Caki2 (cell line): ENCODE measurements at places on chromosomes 16 and 17. TPM values are rescaled to one million over a fixed set of nuclear protein-coding genes. Genes with fewer than 3 reads are reported as not detected.

The TMED6 gene
- 4.1 TPM in 1 of 2 replicates, not detected in the other for total RNA-seq

The EFNB3 gene
- not detected in 2 replicates for total RNA-seq

The ZG16 gene
- not detected in 2 replicates for total RNA-seq

The KRT39 gene
- total RNA-seq = not detected in 2 replicates

The KIF19 gene
- not detected in 2 replicates for total RNA-seq

The APOBR gene
- total RNA-seq = not detected in 2 replicates

The SLC5A2 gene
- total RNA-seq = not detected in 2 replicates

DNA sequence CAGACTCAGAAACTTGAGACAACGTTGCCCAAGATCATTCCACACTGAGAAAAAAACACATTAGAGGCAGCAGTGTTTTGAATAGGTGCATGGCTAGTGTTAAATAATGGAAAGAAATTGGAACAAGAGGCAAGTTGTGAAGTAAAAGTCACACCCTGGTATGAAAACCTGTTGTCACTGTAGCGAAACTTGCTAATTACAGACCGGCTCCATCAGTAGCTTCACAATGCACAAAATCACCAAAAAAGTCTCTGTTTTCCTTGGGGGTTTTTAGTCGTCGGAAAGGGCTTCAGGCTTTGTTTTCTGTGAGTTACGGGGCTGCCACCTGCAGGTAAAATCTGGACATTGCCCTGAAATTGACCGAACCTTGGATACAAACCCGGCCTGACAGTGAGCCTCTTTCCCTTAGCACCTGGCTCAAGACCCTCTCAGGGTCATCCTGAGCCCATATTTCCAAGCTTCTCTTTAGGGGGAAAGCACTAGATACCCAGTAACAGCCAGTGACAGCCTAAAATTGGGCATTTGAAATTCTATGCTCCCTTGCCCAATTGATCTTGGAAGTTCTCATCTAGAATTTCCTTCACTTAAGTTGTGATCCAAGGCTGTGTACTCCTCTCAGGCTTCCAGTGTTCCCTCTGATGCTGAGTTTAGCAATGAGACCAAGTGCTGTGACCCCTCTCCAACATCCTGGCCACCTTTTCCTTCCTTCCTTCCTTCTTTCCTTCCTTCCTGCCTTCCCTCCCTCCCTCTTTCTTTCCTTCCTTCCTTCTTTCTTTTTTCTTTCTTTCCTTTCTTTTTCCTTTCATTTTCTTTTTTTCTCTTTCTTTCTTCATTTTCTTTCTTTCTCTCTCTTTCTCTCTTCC is 7.2 kb upstream of the GRB2 start:
- DNase-seq = peak; percentile 63

- no peak for DNase-seq
These were observed 23.9 kb downstream of the PITPNM3 start for GRCh38 chr17:6532441-6532885.

DNA sequence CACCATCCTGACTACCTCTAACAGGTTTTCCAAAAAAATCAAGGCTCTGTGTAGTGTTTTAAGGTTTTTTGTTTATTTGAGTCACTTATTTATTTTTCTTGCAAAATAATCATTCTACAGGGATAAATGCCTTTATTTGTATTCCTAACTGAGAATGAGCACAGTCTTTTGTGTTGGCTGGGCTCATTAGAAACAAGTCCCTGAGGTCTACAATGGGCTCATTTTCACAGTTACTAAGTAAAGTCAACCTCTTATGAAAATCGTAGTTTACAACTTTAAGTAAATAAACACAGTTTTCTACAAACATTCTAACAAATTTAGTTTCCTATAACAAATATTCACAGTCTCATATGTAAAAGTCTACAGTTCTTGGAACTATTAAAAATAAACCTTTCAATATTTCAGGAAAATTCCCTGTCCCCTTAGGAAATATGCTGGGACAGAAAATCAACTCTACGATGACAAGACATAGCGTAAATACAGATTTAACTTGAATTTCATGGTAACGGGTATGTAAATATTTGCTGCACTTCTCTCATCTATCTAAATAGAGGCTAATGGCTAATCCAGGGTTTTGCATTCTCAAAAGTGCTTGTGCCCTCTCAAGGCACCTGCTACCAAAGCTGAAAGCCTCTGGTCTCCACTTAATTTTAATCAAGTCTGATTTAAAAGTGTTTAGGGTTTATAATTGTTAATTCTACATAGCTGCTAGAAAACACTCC is 31.5 kb upstream of the CDH5 start:
- DNase-seq = no peak

DNA sequence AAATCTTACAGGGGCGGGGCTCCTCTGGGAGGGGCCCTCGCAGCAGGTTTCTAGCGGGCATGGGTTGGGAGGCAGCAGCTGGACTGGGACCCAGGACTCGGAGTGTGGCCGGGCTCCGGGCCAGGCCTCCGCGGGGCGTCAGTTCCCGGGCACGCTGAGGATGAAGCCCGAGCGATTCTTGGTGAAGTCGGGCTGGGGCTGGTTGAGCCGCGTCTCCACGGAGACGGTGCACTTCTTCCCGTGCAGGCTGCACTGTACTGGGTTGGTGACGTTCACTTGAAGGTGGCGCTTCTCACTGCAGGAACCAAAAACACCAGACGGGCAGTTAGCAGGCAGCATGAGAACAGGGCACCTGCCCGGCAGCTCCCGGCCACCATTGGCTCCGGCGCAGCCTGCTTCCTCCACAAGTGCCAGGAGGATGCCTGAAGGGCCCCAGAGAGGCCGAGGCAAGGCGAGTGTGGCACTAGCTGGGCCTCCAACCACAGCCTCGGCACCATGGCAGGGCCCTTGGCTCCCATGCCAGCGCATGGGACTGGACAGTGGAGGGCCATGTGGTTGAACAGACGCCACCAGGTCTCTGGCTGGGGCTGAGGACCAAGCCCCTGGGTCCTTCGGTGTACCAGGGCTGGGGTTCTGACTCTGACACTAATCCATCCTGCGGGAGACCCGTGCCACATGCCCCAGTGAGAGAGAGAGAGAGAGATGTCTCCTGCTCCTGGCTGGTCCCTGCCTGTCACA is 8.0 kb downstream of the CDK5R1 start:
- no peak for DNase-seq

- DNase-seq = no peak
These were observed 86.7 kb downstream of the TIMM22 start for GRCh38 chr17:1083451-1084187.

GRCh38 chr16:9338510-9338909 is 247.1 kb downstream of the HAPSTR1 start:
- DNase-seq = no peak

GRCh38 chr17:77735566-77736198 is 222.8 kb upstream of the TNRC6C start:
- DNase-seq = no peak

DNA sequence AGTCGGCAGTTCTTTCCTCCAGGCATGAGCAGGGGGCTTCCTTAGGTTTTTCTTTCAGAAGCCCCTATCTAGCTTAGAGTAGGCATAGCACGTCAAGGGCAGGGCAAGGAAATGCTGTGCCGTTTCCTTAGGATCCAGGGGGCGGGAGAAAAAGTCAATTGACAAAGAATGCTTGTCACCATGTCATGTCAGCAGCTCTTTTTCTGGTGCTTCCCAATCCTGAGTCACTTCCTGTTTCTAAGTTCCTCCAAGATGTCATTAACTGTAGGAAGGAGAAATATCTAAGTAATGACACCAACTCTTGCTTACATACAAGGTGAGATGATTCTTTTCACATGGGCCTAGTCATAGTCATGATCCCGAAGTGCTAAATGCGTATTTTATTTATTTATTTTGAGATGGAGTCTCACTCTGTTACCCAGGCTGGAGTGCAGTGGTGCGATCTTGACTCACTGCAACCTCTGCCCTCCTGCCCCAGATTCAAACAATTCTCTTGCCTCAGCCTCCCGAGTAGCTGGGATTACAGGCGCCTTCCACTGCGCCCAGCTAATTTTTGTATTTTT is 35.2 kb downstream of the GJC1 start:
- DNase-seq = peak; percentile 93

- no peak for DNase-seq
These were observed 104.9 kb upstream of the HS3ST4 start for GRCh38 chr16:25586826-25587225.

- peak; percentile 51 for DNase-seq
These were observed 567 bp downstream of the GNA13 start for GRCh38 chr17:65055708-65056638.

DNA sequence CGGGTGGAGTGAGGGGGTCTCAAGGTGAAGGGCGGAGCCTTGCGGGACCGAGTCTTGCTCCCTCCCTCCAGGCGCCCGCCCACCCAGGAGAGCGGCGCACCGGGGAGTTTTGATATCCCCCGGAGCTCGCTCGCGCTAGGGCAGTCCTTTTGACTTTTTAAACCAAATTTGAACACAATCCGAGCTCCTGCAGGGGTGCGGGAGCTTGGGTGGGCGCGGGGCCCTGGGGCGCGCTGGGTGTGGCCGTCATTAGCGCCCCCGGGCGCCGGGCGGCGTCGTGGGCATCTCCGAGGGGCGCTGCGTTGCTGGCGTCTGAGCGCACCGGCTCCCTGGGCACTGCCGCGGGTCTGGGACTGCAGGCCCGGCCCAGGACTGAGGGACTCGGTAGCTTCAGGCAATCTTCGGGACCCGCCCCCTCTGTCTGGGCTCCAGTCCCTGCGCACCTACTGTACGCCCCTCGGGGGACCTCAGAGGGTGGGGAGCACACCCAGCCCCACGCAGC is 10.9 kb downstream of the MAF start:
- DNase-seq = no peak

GRCh38 chr16:71769222-71769621 is 39.4 kb downstream of the AP1G1 start:
- no peak for DNase-seq

GRCh38 chr17:77497578-77497934 is 356.8 kb downstream of the SEC14L1 start:
- DNase-seq = no peak

DNA sequence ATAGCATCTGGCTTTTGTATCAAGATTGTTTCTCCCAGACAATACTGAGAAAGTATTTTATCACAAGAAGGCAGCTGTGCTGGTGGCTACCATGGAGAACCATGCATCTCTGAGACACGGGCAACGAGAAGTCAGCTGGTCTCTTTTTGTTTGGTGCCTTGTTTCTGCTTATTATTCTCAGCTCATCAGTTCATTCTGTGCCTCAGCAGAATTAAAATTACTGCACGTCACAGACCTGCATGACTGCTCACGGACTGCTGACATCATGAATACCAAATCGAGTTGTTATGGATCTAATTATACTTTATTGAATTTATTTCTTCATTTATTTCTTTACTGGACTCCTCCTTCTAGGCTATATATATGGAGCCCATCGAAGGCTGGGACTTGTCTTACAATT is 19.0 kb upstream of the PMP22 start:
- DNase-seq = no peak

GRCh38 chr16:57941016-57941664 is 29.8 kb downstream of the CNGB1 start:
- peak; percentile 22 for DNase-seq

DNA sequence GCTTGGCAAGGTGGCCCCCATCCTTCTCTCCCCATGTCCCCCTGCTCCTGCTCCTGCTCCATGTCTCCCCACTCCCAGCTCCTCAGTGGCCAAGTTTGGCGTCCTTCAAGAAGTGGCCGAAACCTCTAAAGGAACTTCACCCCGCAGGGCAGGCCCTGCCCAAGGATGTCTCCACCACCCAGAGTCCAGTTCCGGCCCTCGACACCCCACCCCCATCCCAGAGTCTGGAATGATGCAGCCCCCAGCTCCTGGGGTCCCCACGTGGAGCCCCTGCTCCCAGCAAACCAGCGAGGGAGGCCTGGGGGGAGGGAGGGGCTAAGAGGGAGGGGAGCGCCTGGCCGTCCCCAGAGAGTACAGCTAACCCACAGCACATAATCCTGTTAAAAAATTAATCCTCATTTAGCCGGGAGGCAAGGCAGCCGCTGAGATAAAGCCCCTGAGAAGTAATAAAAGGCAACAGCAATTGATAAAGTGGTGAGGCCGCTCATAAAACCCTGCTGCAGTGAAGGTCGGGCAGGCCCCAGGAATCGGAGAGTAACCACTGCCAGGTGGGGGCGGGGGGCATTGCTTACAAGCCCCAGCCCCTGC is 9.9 kb upstream of the ENPP7 start:
- DNase-seq = no peak

- DNase-seq = no peak
These were observed 1.1 kb downstream of the IFT20 start for GRCh38 chr17:28334171-28334570.

DNA sequence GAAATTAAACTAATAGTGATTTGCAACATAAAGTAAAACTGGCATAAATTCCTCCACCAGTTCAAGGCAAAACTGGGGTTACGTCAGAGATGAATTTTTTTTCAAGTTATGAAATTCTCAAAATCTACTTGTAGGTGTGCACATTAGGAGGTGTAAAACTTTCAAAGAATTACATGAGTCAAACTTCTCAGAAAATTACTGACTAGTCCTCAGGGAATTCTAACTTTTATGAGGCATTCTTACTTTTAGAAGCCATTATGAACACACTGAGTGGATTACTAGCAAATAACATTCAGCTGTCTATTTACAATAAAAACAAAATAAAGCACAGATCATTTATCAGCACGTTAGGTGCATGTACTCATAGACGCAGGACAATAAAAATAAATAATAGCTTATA is 348.7 kb downstream of the CDH11 start:
- no peak for DNase-seq

DNA sequence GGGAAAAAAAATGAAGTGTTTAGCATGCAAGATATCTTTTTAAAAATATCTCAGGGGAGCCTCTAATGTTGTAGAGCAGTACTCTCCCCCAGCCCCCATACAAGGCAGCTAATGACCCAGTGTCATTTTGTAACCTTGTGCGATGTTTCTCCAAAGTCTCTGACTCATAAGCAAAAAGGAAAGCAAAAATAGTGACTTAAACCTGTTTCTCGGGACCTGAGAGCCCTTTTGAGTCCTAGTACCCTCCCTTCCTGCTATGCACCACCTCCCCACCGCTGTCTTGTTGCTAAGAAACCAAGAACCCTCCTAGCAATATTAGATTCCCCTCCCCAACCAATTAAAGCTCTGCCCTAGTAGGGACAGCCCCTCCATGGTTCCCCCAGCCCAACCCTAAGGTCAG is 2.8 kb downstream of the MYCBPAP start:
- DNase-seq = peak; percentile 21

- no peak for DNase-seq
These were observed 462.7 kb downstream of the WWOX start for GRCh38 chr16:78562111-78562510.

DNA sequence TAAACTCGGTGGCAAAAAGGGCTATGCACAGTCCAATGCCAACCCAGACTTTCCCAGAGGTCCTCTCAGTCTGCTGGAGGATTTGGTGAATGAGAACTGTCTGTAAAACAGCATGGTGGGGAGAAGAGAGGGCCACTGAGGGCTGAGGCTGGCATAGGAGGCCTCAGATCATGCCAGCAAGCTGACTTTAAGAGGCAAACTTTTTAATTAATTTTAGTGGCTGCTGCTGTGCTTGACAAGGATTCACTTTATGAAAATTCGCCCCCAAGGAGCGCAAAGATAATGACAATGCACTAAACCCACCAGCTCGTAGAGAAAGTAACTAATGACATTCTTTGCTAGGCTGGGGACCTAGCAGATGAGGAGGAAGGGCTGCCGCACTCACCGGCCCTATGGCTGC is 15.0 kb downstream of the ABCC12 start:
- DNase-seq = no peak
